ENCODE measurements at places on chromosomes 7 and 10.
A peak's percentile ranks its signal among the peaks of the same experiment; 100 is the strongest.

- DNase-seq: peak; percentile 12
Observed at GRCh38 chr10:127150136-127150535, 46.3 kb downstream of the INSYN2A start.

- DNase-seq: no peak
Observed at GRCh38 chr7:54349229-54349628, 192.9 kb upstream of the VSTM2A start.

DNA sequence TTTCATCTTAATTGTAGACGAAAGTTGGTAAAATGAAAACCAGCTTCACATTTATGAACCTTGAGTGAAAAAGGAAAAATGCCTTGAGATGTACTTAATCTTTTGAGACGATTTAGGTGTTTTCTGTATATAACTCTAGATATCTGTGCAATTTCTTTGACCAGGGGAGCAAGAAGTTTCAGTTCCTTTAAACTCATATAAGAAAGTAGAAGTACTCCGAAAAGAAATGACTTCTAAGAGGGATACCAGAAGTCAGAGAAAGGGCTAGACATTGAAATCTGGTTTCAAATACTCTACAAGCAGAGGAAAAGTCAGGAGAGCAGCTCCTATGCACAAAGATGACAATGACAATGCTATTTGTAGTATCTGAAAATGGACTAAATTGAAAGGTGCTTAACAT, 303.7 kb downstream of the BAMBI start:
- DNase-seq: no peak

DNA sequence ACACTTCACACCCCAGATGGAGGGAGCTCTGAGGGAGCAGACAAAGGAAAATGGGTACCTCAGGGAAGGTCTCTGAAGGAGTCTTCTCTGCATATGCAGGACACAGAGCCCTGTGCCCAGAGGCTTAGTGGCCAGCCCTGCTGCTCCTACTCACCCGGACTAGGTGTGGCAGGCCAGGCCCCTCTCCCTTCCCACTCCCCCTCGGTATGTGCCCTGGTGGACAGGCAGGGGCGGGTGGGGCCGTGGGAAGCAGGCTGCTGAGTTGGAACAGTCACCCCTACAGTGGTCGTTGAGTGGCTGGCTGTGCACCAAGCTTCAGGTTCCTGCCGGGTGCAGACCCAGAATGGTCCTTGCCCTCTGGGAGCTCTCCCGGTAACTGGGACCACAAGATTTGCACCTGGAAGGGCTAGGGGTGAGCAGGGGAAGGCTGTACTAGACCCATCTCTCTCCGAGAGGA, 68.6 kb downstream of the ZMIZ1 start:
- DNase-seq: no peak

DNA sequence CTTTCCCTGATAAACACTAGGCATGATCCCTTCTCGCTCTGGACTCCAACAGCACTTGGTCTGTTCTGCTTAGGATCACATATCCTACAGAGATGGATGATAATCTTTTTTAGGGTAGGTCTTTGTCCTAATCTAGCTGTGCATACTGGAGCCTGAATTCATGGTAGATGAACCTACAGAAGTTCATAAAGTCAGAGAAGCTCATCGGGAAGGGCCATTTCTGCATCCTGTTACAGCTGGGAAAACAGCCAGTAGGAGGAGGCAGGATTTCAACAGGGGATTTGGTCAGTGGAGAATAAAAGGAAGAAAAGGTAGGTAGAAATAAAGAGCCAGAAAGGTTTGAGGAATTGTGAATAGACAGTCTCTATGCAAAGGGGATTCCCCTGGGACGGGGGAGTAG, 101.4 kb downstream of the ANK3 start:
- DNase-seq: no peak

DNA sequence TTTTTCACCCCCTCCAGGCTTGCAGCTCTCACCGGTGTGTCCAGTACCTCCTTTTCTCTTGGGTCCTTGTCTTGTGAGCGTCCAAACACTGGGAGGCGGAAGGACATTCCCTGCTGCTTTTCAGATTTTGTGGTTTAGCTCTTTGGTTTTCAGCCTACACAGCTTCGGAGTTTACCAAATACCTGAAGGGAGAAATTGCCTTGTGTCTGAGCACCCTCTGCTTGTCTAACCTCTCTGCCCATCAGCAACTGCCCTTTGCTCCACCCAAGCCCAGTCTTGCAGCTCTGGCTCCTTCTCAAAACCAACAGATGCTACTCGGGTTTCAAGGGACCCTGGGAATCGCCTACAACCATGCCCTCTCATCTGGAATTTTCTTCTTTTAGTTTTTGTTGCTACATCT, 519.1 kb upstream of the IGFBP3 start:
- no peak for DNase-seq

- DNase-seq: no peak
Observed at GRCh38 chr7:21092766-21093702, 306.3 kb upstream of the SP8 start.

DNA sequence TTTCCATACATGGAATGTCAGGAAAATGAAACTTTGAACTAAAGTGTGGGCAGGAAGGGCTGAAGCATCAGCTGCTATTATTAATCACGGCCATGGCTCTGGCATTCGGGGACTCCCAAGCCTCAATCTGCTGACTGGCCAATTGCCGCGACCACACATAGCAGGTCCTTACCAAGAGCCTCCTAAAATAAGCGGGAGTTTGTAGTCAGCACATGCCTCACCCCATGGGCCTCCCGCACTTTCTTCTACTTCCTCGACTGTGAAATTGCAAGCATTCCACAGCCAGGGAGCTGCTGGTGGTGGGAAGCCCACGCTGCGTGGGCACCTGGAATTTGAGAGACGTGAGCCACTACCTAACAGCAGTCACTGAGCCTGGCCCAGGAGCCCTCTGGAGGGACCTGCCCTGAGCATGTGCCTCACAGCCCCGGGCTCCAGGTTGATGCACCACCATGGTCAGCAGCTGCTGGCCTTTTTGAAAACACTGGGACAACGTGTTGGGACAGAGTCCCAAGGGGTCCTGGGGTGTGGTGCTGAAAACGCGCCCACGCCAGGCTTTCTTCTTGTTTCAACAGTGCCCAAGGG, 211.4 kb downstream of the TNS3 start:
- DNase-seq: no peak

- no peak for DNase-seq
Observed at GRCh38 chr10:77907900-77908717, 18.4 kb downstream of the DLG5 start.

- no peak for DNase-seq
Observed at GRCh38 chr7:151810441-151811232, 66.3 kb downstream of the PRKAG2 start.

DNA sequence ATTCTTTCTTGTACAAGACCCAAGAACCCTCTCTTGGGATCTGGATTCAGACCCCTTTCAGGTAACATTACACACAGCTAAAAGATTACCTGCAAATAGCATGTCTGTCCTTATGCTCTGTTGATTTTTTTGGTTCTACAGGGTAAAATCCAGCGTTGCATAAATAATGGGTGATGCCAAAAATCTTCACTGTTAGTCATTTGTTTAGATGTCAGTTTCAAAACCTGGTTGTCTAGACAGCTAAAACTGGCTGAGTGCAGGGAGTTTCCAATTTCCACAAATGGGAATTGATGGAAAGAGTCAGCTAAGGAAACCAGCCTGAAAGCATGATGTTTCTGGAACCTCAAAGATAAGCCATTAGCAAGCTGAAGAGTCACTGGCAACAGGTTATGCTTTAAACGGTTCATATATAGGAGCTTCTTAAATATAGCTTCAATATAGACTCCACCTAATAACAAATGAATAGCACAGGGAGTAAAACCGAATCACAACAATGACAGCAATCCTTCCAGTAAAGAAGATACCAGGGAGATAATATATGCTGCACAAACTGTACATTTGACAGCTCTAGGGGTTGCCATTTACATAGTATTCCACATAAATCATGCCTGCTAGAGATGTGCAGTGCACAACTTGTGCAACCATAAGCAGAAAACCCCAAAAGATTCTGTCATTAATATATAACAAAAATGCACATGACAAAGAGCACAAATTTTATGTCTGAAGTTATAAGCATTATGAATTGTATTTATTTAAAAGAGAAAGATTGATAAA, 20.4 kb downstream of the CCDC71L start:
- no peak for DNase-seq

DNA sequence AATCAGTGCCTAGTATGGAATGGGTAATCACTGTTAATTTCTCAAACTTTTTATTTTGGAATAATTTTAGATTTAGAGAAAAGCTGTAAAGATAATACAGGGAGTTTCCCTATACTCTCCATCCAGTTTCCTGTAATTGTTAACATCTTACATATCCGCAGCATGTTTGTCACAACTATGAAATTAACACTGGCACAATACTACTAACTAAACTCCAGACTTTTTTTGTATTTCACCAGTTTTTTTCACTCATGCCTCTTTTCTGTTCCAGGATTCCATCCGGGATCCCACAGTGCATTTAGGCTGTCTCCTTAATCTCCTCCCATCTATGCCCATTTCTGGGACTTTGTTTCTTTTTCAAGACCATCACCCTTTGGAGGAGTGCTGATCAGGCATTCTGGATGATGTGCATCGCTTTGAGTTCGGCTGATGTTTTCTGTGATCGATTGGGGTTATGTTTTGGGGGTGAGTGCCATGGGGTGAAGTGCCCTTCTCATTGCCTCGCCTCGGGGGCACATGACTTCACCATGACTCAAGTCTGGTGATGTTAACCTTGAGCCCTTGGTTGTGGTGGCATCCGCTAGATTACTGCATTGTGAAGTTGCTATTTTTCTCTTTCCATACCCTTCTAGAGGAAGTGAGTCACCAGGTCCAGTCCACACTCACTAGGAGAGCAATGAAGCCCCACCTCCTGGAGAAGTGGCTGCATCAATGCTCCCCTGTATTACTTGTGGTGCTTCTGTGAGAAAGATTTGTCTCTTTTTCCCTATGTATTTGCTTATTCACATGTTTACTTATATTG, 43.9 kb upstream of the GRB10 start:
- peak; percentile 83 for DNase-seq

DNA sequence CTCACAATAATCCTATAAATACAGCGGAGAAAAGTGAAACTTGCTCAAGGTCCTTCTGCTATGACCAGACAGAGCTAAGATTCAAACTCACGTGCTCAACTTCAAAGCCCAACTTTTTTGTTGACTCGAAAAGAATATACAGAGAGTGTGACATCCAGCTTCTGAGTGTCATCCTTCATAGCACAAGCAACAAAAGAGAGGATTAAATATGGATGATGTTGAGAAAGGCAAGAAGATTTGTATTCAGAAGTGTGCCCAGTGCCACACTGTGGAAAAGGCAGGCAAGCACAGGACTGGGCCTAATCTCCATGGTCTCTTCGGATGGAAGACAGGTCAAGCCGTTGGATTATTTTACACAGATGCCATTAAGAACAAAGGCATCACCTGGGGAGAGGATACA, 2.1 kb upstream of the FAM3C start:
- DNase-seq: no peak

GRCh38 chr7:77982926-77983550, 184.5 kb downstream of the PHTF2 start:
- DNase-seq: no peak

DNA sequence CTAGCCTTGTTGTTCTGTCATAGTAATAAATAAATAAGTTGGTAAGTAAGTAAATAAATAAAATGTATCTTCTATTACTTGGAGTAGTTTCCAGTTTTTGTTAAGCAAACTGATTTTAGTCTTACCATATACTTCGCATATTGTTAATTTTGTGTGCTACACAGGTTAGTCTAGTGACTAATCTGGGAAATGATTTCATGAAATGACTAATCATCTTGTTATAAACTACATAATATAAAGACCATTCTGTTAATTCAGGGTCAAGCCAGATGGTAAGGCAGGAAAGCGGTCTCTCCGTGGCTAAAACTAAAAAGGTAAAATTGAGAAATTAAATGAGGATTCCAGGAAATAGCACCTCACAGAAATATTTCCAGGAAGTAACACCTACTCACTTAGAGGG, 58.5 kb upstream of the FOXP2 start:
- DNase-seq: no peak

- DNase-seq: no peak
Observed at GRCh38 chr10:97131181-97131628, 54.6 kb downstream of the SLIT1 start.

- DNase-seq: no peak
Observed at GRCh38 chr7:135930565-135931461, 46.3 kb downstream of the MTPN start.

- no peak for DNase-seq
Observed at GRCh38 chr10:124315591-124316270, 103.0 kb downstream of the OAT start.

DNA sequence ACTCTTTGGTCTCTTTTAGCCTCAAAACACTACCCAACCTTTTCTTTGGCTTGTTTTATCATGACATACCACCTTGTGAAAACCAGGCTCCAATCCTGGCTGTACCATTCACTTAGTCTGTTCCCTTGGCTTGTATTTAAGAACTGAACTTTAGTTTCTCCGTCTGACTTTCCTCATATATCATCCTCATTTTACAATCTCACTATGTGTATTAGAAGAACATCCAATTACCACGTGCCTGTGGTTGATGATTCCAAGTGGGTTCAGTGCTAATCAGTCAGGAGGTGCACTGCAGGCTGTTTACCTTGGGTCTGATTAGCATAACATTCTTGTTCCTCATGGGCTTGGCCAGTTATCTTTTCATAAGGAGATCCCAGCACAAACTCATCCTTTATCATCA, 144.8 kb upstream of the KLF14 start:
- no peak for DNase-seq

DNA sequence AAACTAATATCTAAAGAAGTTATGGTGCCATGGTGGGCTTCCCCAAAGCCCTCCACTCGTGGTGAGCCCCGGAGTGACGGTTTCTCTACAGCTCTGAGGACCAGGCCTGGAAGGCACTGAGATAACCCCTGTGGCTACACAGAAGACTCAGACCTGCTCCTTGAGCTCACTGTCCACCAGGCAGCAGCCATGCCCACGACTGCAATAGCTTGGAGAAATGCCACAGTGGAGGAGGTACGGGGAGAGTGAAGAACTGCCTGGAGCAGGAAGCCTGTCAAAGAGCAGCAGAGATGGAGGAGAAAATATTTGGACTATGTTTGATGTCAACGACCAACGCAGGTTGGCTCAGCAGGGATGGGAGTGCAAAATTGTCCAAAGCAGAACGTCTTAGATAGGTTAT, 300.1 kb upstream of the NPSR1 start:
- DNase-seq: no peak

GRCh38 chr10:131855461-131856401, 45.1 kb upstream of the PPP2R2D start:
- DNase-seq: no peak

DNA sequence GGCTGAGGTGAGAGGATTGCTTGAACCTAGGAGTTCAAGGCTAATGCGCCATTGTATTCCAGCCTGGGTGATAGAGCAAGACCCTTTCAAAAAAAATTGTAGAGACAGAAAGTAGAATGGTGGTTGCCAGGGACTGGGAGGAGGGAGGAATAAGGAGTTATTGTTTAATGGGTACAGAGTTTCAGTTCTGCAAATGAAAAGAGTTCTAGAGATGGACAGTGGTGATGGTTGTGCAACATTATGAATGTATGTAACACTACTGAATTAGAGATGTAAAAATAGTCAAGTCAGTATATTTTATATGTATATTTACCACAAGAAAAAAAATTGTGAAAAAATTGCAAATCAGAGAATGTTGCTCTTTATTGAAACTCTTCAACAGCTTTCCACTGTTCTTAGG, 266.5 kb upstream of the NPY start:
- no peak for DNase-seq

- peak; percentile 54 for DNase-seq
Observed at GRCh38 chr7:106717955-106718871, 57.3 kb upstream of the CCDC71L start.
